Activated CD4-positive, alpha-beta T cell treated with anti-CD3 and anti-CD28 coated beads, Interleukin-2, amount 50 U/mL, for 4 hours (primary cell): ENCODE measurements at places on chromosomes 6 and 20.

- no peak for DNase-seq
These were observed 135.1 kb upstream of the CNR1 start for GRCh38 chr6:88301256-88301655.

DNA sequence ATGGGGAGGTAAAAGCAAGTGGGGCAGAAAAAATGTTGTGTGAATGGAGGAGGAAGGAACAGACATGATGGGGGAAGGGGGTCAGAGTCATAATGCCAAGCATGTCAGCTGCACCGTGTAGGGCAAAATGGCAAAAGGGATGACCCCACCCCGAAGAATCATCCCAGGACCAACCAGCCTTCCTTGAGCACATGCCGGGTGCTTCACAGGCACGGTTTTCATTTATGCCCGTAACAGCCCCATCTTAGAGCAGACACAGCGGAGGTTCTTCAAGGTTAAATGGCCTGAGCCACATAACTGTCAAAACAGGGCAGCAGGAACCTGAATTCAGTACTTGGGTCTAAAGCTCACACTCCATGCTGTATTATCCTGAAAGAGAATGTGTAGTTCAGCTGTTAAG lies 322.2 kb downstream of the ZFAND3 start:
- no peak for DNase-seq

- DNase-seq: no peak
These were observed 1.0 kb downstream of the POU3F2 start for GRCh38 chr6:98835149-98836024.

DNA sequence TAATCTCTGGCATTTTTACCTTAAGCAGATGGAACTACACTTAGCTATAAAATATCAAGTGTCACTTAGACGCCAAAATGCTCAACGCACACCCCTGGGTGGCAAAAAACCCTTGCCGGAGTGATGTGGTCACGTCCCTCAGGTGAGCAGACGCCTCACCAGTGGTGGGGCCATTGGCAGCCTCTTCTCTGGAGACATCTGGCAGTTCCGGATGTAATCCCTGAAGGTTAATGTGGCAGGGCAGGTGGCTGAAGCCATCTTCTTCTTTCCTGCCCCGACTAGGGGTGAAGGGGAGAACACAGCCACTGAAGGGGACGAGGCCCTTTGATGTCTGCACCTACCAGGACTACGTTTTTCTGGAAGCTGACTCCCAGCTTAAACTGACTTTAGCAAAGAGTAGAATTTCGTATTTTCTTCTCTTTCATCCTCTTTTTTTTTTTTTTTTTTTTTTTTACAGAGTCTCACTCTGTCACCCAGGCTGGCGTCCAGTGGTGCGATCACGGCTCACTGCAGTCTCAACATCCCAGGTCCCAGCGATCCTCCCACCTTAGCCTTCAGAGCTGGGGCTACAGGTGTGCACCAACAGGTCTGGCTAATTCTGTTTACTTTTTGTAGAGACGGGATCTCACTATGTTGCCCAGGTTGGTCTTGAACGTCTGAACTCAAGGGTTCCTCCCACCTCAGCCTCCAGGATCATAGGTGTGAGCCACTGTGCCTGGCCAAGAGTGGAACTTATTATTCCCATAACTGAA lies 152.1 kb downstream of the TTLL2 start:
- no peak for DNase-seq

DNA sequence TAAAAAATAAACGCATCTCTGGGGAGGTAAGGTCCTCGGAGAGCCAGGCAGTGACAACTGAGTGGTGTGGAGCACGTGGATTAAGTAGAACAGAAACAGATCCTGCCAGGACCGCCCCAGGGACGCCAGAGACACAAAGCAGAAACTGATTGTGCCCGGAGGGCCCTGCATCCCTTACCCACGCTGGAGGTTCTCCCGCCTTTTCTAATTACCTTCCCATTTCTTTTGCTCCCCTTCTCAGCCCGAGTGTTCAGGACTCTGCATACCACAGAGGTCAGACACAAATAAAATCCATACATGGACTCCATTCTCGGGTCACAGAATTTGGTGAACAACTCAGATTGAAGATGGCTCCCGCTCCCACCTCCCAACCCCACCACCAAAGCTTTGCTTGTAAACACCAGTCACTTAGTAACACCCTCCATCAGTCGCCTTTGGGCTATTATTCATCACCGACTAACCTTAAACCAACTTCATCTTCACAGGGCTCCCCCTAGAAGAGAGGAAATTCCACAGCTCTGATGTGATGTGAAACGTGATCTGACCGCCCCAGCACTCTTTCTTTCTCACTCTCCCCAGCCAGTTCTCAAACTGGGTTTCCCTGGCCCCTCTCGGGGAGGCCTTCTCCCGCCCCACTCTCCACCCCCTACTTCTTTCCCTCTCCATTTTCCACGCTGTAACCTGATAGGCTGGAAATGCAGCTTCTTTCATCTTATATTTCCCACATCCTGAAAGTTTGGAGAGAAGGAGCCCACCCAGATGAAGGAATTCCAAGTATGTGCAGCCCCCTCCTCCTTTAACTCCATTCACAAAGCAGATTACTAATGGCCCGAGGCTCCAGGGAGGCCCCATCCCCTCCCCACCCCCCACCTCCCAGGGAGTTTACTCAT lies 32.5 kb upstream of the PIM1 start:
- DNase-seq: peak; percentile 12
